ENCODE measurements at places on chromosomes 1 and 21.

GRCh38 chr1:51313961-51314777, 16.2 kb downstream of the TTC39A start:
- DNase-seq = no peak

- DNase-seq = no peak
Measured at GRCh38 chr1:21909787-21910503, 27.2 kb downstream of the HSPG2 start.

DNA sequence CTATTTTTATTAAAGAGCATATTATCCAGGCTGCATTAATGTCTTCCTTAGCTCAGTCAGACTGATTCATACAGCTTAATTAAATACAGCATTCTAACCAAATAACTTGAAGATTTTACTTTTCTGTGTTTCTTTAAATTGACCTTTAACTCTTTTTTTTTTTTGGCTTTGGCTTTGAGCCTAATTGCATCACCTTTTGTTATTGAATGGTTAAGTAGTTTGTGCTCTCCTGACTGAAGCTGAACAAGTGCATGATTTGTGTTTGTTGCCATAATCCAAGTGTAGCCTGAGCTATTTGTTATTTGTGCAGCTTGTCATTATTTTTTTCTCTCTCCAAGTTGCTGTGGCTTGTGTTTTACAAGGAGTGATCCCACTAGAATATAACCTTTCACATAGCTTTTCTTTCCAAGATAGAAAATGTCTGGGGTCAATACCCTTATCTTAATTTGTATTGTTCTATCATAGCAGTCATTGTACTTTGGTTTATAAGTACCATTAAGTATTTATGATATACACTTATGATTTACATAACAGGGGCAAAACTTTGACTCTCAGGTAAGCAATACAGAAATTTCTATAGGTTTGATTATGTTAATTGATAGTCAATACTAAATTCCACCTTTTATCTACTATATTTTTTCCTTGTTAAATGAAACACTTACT, 31.6 kb downstream of the CDC14A start:
- no peak for DNase-seq

- DNase-seq = no peak
Measured at GRCh38 chr1:231701306-231701705, 74.7 kb downstream of the DISC1 start.

- DNase-seq = no peak
Measured at GRCh38 chr1:67652800-67653199, 32.2 kb upstream of the GADD45A start.

- no peak for DNase-seq
Measured at GRCh38 chr21:45080232-45080631, 5.9 kb downstream of the ADARB1 start.

GRCh38 chr1:11746795-11747487, 11.0 kb downstream of the AGTRAP start:
- no peak for DNase-seq

GRCh38 chr1:179300112-179300511, 6.5 kb downstream of the SOAT1 start:
- DNase-seq = no peak
